Panc1 (cell line): ENCODE measurements at places on chromosomes 5 and 9. TPM values are rescaled to one million over a fixed set of nuclear protein-coding genes. Genes with fewer than 3 reads are reported as not detected.

ADAMTS16 gene
- total RNA-seq, result 0.54 TPM

ADCY2 gene
- total RNA-seq, result 0.13 TPM

PCDHA4 gene
- total RNA-seq, result 3.1 TPM

ALAD gene
- 8.9 TPM for total RNA-seq

NUDT12 gene
- total RNA-seq, result 9.2 TPM

SMC5 gene
- 12.9 TPM for total RNA-seq

- no peak overlapping the region for H3K27ac ChIP-seq
- H3K4me3 ChIP-seq, result no peak overlapping the region
- DNase-seq, result no peak
- no peaks in the 10 kb centered on the region for H3K4me1 ChIP-seq
Measured at GRCh38 chr5:59923465-59923864, 29.9 kb upstream of the PDE4D start.

DNA sequence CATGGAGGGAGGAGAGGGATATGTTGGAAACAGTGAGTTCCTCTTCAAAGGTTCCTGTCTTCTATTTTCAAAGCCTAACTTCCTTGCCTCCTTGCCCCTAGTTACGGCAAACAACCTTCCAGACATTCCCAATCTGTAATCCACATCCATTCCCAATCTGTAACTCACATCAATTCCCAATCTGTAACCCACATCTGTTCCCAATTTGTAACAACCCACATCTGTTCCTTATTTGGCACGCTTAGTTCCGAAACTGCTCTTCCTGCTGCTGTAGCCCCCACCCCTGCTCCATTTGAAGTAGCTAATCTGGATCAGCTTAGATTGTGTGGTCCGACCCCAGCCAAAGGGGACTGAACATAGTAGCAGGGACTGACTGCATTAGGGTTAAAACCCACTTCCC lies 23.9 kb upstream of the IDNK start:
- H3K4me1 ChIP-seq, result no peaks in the 10 kb centered on the region
- no peak for DNase-seq
- H3K27ac ChIP-seq, result no peak overlapping the region
- no peaks in the 10 kb centered on the region for H3K27me3 ChIP-seq
- H3K36me3 ChIP-seq, result no peaks in the 10 kb centered on the region
- H3K4me3 ChIP-seq, result no peak overlapping the region

DNA sequence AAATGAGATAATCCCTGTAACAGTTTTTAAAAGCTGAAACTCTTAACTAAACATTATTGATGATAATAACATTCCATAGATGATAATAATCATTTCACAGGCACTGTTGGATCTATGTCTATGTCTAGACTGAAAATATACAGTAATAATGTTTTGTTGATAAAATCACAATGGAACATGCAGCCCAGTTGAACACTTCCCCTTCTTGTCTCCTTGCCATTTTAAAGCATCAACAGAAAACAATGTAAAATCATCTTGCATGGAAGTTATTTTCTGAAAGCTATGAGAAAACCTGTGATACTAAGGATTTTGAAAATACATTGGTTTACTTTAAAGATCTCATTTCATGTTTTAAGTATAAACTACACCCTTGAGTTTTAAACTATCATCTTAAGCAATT lies 1.9 kb downstream of the GAPT start:
- no peaks in the 10 kb centered on the region for H3K4me1 ChIP-seq
- no peak overlapping the region for H3K27ac ChIP-seq
- H3K27me3 ChIP-seq, result peaks cover 40% of the 10 kb centered on the region
- H3K36me3 ChIP-seq, result no peaks in the 10 kb centered on the region

- peak overlapping the region; percentile 93 for H3K27ac ChIP-seq
- no peaks in the 10 kb centered on the region; the same call in 1 of the 2 replicates for H3K36me3 ChIP-seq
- no peak for DNase-seq
- peaks cover 14% of the 10 kb centered on the region for H3K4me1 ChIP-seq
- no peaks in the 10 kb centered on the region for H3K27me3 ChIP-seq
Measured at GRCh38 chr5:56908942-56909293, 478 bp upstream of the SETD9 start.

DNA sequence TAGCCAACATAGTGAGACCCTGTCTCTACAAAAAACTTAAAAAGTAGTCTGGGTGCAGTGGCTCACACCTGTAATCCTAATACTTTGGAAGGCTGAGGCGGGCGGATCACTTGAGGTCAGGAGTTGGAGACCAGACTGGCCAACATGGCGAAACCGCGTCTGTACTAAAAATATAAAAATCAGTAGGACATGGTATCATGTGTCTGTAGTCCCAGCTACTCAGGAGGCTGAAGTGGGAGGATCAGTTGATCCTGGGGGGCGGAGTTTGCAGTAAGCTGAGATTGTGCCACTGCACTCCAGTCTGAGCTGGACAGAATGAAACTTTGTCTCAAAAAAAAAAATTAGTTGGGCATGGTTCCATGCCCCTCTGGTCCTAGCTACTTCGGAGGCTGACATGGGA lies 57.9 kb upstream of the MIER3 start:
- H3K27ac ChIP-seq, result no peak overlapping the region
- DNase-seq, result no peak
- no peaks in the 10 kb centered on the region for H3K36me3 ChIP-seq
- H3K4me3 ChIP-seq, result no peak overlapping the region

DNA sequence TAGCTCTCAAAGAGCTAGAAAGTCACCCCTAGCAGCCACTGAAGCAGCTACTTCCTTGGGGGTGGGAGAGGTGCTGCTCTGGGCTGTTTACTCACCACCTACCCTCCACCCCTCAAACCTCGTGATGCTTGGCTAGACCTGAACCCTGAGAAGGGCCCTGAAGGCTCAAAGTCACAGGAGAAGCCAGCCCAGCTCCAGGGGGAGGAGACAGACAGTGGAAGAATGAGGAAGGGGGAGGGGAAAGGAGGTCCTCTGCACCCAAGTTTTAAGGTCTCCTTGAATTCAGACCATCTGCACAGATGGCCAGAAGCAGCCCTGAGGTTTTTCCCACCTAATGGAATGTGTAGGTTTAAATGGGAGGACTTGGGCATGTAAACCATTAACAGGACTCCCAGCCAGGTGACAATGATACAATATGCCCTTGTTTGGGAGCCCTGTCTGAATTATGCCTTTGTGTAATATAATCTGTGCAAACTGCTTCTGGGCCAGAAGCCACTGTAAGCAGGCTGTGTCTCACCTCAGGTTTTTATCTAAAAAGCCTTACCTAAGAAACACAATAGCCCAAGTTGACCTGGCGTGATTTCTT lies 180.5 kb downstream of the PIK3R1 start:
- no peaks in the 10 kb centered on the region for H3K27me3 ChIP-seq
- H3K36me3 ChIP-seq, result no peaks in the 10 kb centered on the region
- H3K27ac ChIP-seq, result no peak overlapping the region

GRCh38 chr9:38394416-38394815 lies 1.9 kb downstream of the ALDH1B1 start:
- H3K4me3 ChIP-seq, result no peak overlapping the region
- DNase-seq, result no peak
- no peaks in the 10 kb centered on the region for H3K27me3 ChIP-seq
- H3K4me1 ChIP-seq, result no peaks in the 10 kb centered on the region; the same call in 1 of the 2 replicates

GRCh38 chr9:83006378-83006777 lies 56.6 kb downstream of the RASEF start:
- H3K4me1 ChIP-seq, result no peaks in the 10 kb centered on the region
- no peak overlapping the region for H3K27ac ChIP-seq
- H3K36me3 ChIP-seq, result no peaks in the 10 kb centered on the region
- no peak for DNase-seq
- no peaks in the 10 kb centered on the region for H3K27me3 ChIP-seq

DNA sequence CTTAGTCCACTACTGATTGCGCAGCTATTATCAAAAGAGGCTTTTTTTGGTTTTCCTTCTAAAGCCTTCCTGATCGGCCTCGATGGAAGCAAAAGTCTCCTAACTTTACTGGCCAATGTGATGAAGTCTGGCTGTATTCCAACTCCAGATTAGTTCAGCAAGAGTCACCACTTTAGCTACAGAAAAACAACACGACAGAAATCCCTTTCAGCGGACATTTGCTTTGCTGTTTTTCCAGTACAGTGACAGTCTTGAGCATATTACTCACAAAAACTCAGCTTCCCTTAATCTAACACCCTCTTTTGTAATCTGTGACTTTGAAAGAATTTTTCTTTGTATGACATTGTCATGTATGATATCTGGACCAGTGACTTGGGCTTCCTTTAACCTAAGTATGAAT lies 95.7 kb downstream of the HOMER1 start:
- no peak overlapping the region for H3K4me3 ChIP-seq
- no peaks in the 10 kb centered on the region for H3K27me3 ChIP-seq
- H3K4me1 ChIP-seq, result no peaks in the 10 kb centered on the region
- H3K27ac ChIP-seq, result no peak overlapping the region

DNA sequence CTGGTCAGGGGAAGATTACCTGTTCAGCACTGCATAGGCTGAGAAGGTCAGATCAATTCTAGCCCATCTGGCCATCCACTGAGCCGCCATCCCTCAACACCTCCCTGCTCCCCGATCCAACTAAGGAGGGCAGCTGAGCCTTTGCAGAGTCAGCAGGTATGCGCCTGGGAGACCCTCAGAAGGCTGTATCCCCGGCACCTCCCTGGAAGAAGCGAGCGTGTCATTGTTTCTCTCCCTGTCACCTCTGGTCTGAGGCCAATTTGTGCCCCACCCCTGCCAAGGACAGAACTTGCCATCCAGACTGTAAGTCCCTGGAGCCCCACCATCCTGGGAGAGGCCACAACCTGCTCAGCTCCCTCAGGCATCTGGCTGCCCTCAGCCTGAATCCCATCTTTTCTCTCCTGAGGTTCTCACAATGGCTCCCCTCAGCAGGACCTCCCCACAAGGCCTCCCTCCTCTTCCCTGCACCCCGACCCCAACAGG lies 2.6 kb downstream of the CLTB start:
- no peak for DNase-seq
- H3K4me1 ChIP-seq, result peaks cover 16% of the 10 kb centered on the region; the same call in 1 of the 2 replicates
- H3K27ac ChIP-seq, result no peak overlapping the region
- no peaks in the 10 kb centered on the region for H3K27me3 ChIP-seq
- H3K4me3 ChIP-seq, result no peak overlapping the region
- H3K36me3 ChIP-seq, result no peaks in the 10 kb centered on the region

DNA sequence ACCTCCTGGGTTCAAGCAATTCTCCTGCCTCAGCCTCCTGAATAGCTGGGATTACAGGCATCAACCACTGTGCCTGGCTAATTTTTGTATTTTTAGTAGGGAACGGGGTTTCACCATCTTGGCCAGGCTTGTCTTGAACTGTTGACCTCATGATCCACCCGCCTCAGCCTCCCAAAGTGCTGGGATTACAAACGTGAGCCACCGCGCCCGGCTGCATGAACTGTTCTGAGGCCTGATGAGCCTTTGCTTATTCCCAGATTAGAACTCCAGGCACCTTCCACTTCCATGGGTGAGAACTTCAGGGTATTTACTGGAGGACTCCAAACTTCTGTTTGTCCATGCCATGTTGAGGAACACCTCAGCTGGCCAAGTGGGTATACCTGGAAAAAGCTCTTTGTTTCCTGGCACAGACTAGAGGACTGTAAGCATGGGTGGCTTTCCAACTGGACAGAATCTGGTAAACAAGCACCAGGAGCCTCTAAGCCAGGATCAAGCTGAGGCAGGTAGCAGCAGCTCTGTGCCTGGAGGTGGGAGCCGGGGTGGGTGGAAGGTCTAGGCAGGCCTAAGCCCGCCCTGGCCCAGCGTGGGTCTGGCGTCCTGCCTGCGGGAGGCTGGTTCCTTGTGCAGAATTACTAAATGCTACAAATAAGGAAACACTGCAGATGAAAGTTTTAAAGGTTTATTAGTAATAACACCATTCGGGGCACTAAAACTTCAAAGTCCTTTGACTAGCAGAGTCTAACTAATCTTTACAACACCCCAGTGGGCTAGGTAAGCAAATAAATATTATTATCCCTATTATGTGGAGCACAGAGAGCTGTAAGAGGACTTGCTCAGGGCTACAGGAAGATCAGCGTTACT lies 78.4 kb downstream of the SEMA5A start:
- H3K27ac ChIP-seq, result no peak overlapping the region
- H3K36me3 ChIP-seq, result no peaks in the 10 kb centered on the region
- H3K27me3 ChIP-seq, result no peaks in the 10 kb centered on the region
- DNase-seq, result no peak
- no peak overlapping the region for H3K4me3 ChIP-seq

DNA sequence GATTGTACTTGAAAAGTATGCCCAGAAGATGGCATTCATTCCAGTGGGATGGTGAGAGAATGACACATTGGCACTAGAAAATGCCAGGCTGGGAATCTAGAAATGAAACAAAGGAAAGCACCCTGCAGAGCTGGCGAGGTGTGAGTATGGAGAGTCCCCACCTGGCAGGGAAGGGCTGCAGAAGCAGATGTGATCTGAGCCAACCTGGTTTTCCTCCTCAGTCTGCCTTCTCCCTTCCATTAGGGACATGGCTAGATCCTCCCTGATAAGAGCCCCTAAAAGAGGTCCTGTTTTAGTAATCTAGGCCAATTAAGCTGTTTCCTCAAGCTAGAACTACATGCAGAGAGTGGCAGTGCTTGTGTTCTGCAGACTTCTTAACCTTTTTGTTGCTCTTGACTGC lies 24.7 kb upstream of the TNFSF15 start:
- no peak overlapping the region for H3K4me3 ChIP-seq
- DNase-seq, result no peak
- no peaks in the 10 kb centered on the region for H3K27me3 ChIP-seq
- H3K27ac ChIP-seq, result no peak overlapping the region
- no peaks in the 10 kb centered on the region for H3K36me3 ChIP-seq

GRCh38 chr9:114763220-114763619 lies 42.6 kb downstream of the TNFSF15 start:
- no peak overlapping the region for H3K27ac ChIP-seq
- H3K4me1 ChIP-seq, result no peaks in the 10 kb centered on the region
- no peak overlapping the region for H3K4me3 ChIP-seq
- no peak for DNase-seq
- no peaks in the 10 kb centered on the region for H3K27me3 ChIP-seq
- no peaks in the 10 kb centered on the region for H3K36me3 ChIP-seq

DNA sequence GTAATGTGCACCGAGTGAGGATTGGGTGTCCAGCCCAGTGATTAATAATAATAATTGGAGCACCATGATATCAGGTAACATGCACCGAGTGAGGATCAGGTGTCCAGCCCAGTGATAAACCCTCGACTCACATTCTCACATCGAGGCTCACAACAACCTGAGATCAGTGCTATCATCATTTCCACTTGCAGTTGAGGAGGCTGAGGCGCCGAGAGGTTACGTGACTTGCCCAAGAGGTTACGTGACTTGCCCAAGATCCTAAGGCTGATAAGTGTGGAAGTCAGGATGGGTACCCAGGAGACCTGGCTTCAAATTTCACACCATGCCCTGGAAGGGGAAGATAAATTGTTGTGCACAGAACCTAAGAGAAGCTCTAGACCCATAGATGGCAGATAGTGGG lies 189.4 kb downstream of the MED10 start:
- H3K27me3 ChIP-seq, result no peaks in the 10 kb centered on the region; the same call in 1 of the 2 replicates
- H3K4me1 ChIP-seq, result no peaks in the 10 kb centered on the region
- DNase-seq, result no peak
- no peak overlapping the region for H3K27ac ChIP-seq
